ENCODE measurements at places on chromosomes 6 and 20.

DNA sequence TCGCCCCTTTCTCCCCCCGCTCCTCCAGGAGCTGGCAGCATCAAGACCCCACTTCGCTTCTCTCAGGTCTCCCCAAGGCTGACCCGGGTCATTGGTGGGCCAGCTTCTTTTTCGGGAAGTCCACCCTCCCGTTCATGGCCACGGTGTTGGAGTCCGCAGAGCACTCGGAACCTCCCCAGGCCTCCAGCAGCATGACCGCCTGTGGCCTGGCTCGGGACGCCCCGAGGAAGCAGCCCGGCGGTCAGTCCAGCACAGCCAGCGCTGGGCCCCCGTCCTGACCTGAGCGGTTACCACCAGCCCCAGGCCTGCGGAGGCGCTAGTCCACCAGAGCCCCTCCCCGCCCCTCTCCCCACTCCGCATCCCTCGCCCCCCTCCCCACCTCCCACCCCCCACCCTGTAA lies 1.0 kb downstream of the PPDPF start:
- no peak for DNase-seq

- DNase-seq, result no peak
Observed at GRCh38 chr6:167164261-167164660, 6.5 kb upstream of the GPR31 start.

GRCh38 chr6:111566873-111567517 lies 38.7 kb downstream of the TRAF3IP2 start:
- DNase-seq, result no peak

DNA sequence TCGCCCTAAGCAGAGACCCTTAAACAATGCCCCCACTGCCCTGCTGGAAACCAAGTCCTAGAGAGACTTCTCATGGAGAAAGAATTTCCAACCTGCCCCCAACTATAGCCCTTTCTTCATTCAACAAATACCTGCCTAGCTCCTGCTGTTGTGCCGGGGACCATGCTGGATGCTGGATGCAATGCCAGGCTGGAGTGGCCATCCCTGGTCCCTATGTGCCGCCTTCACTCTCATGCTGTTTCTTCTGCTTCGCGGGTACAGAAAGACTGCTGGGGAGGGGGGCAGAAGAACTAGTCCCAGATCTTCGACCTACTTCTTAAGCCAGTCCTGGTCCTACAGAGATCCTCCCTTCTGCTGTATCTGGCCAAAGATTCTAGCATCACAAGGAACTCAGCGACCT lies 3.4 kb downstream of the MDGA1 start:
- DNase-seq, result no peak

- DNase-seq, result no peak
Observed at GRCh38 chr6:33984466-33985312, 161.2 kb downstream of the GRM4 start.

GRCh38 chr6:7440476-7440875 lies 50.9 kb downstream of the RIOK1 start:
- no peak for DNase-seq

- peak; percentile 76 for DNase-seq
Observed at GRCh38 chr6:35370785-35371493, 28.6 kb downstream of the PPARD start.

DNA sequence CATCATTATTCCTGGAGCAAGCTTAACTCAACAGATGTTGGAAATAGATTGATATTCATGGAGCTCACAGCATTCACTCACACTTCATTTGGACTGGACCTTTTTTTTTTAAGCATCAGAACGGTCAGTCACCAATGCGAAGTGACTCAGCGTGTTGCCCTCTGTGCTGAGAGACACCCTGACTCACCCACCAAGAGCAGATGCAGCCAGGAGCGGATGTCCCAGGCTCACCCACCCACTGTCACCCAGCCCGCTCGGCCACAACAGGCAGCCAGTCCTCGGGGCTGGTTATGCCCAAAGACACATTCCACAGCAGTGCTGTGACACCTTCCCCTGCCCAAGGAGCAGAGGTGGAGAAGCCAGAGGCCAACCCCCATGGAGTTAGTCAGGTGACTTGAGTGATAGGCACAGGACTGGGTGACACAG lies 15.7 kb downstream of the RNASET2 start:
- DNase-seq, result peak; percentile 46

DNA sequence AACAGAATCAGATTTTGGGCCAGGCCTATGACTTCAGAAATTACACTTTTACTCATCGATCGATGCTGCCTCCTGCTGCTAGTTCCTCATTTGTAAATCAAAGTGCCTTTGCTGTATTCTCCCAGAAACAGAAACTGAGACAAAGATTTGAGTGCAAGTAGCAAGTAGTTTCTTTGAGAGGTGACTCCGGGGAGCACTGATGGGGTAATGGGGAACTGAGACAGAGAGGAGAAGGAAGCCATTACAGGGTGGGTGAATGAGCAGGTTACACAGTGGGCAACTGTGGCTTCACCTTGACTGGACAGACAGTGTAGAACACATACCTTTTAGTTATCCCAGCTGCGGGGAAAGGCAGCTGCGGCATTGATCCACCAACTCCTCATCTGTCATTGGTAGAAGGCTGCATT lies 9.7 kb upstream of the CD40 start:
- DNase-seq, result no peak

- DNase-seq, result peak; percentile 52
Observed at GRCh38 chr20:44209686-44210405, 725 bp downstream of the OSER1 start.

DNA sequence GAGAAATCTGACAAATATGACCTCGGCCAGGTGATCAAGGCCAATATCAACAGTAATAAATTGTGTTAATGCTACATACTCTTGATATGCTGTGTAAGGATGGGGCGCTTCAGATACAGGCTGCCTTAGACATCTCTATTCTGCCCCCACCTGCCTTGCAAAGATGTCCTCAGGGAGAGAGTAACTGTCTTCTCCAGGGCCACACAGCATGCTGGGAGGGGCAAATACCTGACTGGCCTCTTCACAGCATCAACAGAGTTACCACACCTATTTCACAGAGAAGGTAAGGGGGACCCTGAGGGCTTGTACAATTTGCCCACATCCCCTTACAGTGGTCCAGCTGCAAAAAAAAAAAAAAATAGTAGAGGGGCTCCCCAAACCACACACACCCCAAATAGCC lies 17.2 kb upstream of the KIAA1755 start:
- no peak for DNase-seq

- DNase-seq, result no peak
Observed at GRCh38 chr6:133243723-133244305, 2.7 kb downstream of the EYA4 start.

GRCh38 chr20:13884803-13885202 lies 100.0 kb downstream of the NDUFAF5 start:
- DNase-seq, result no peak

GRCh38 chr6:15608396-15608795 lies 54.4 kb downstream of the DTNBP1 start:
- peak; percentile 91 for DNase-seq
